ENCODE measurements at places on chromosomes 12 and 14.

- DNase-seq = no peak
Measured at GRCh38 chr12:104957719-104958000, 430 bp downstream of the SLC41A2 start.

GRCh38 chr12:65630555-65630954 is 193.7 kb upstream of the HMGA2 start:
- DNase-seq = no peak

DNA sequence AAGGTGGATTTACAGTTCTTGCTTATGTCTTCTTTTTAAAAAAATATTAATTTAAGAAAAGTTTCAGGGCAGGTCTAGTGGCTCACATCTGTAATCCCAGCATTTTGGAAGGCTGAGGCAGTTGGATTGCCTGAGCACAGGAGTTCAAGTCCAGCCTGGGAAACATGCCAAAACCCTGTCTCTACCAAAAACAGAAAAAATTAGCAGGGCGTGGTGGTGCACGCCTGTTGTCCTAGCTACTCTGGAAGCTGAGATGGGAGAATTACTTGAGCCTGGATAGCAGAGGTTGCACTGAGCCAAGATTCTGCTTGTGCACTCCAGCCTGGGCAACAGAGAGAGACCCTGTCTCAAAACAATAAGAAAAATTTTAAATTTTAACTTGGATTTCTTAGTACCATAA is 5.4 kb upstream of the TAS2R46 start:
- DNase-seq = no peak

GRCh38 chr12:47267571-47267970 is 187.8 kb upstream of the AMIGO2 start:
- no peak for DNase-seq

GRCh38 chr12:24605466-24605865 is 343.4 kb downstream of the BCAT1 start:
- no peak for DNase-seq

- no peak for DNase-seq
Measured at GRCh38 chr14:36664322-36665193, 2.9 kb downstream of the PAX9 start.

DNA sequence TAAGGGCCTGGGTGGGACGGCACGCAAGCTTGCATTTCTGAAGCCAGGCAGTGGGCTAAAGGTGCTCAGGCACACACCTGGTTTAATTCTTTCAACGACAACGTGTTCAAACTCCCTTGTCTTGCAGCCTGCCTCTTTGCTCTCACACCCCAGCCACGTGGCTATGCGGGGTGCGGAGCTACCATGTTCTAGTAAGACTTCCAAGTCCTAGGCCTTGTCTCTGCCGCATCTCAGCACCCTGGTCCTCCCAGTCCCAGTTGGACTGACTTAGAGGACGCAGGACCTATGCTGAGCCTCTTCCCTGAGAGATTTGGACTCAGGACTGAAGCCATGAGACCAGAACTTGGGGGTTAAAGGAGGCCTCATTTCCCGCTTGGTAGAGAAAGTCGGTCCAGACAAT is 62.2 kb downstream of the CLMN start:
- no peak for DNase-seq

DNA sequence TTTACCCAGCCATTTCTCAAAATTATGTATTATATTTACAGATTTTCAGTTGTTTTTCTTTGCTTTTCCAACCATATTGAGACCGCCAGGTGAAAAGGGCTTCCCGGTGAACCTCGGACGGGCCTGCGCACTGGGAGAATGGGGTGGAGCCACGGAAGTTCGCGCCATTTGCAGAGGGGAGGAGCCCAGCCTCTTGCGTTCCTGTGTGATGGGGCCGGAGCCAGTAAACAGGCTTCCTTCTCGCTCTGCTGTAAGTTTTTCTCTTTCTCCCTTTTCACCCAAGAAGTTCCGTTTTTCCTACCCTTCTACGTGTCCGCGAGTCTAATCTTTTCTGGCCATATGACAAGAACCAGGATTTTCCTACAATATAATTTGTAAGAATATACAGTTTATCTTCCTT is 1108.8 kb upstream of the SEL1L start:
- DNase-seq = no peak

DNA sequence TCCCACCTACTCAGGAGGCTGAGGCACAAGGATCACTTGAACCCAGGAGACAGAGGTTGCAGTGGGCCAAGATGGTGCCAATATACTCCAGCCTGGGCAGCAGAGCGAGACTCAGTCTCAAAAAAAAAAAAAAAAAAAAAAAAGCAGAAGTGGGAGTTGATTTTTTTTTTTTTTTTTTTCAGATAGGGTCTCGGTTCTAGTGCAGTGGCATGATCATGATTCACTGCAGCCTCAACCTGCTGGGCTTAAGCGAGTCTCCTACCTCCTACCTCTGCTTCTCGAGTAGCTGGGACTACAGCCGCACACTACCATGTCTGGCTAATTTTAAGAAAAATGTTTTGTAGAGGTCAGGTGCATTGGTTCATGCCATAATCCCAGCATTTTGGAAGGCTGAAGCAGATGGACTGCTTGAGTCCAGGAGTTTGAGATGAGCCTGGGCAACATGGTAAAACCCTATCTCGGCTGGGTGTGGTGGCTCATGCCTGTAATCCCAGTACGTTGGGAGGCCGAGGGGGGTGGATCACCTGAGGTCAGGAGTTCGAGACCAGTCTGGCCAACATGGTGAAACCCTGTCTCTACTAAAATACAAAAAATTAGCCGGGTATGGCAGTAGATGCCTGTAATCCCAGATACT is 16.3 kb upstream of the HSP90AA1 start:
- no peak for DNase-seq

DNA sequence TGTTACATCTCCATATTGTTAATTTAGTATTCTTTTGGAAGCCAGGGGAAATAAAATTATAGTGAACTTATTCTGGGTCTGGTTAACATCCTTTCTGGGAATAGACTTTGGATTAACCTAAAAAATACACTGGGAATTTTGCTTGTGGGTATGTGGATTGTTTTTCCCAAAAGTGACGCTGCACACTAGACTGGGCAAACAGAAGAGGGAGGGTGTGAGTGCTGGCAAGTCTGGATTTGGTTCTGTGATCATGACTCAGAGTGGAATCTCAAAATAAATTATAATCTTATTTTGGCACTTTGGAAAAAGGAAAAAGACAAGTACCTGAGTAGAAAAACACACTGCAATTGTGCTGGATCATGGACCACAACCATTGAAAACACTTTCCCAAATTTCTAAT is 15.2 kb upstream of the LUM start:
- no peak for DNase-seq

DNA sequence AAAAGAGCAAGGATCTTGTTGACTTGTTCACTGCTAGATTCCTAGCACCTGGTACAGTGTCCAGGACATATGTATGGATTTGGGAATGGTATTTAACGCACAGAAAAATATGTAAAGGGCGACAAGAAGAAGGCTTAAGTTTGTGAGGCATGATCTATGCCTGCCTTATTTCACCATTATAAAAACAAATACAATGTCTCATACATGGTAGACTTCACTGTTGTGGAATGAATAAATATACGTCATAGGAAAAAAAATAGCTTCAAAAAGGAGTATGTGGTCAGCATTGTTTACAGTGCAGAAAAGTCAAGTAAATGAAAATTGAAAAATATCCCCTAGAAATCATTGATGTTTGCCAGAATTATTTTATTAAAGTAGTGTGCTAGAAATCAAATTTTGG is 30.0 kb downstream of the HCFC2 start:
- no peak for DNase-seq

- no peak for DNase-seq
Measured at GRCh38 chr12:40648519-40648918, 43.7 kb upstream of the CNTN1 start.

DNA sequence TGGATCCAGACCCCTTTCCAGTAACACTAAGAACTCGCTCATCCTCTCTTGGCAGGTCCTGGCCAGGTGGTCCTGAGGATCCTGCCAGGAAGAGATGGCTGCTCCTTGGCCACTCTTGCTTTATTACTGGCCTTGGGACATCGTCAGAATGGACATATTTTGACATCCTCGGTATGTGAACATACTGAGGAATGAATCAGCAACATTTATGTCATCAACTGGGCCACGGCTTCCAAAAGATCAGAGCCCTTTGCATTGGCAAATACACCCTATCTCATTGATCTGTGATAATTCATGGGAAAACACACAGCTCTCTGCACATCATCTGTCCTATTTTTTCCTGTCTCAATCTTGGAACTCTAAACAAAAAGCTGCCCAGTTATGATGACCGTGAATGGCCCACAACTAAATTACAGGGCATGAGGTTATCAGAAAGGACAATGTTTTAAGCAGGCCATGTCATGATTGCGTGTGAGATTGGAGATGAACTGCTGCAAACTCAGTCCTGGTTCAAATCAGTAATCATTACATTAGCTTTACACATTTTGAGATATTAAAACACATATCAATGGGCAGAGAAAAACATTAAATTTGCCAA is 1325.8 kb downstream of the AACS start:
- DNase-seq = no peak

DNA sequence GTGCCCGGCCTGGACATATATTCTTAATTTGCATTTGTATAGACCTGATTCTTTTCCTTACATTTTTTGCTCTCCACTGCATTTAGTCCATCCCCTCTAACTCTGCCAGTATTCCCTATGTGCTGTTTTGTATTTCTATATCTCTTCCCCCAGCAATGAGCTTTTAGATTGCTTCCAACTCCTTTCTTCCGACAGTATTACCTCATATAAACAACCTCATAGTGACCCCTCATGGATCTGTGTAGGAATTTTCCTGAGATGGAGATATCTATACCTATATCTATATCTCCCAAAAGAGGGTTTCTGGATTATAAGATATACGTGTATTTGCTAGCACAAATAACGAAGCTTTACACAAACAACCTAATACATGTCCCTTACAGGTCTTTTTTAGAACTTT is 161.9 kb downstream of the CRADD start:
- no peak for DNase-seq

GRCh38 chr14:80354860-80355581 is 143.7 kb upstream of the DIO2 start:
- no peak for DNase-seq

GRCh38 chr14:25394356-25394755 is 344.4 kb upstream of the STXBP6 start:
- no peak for DNase-seq

DNA sequence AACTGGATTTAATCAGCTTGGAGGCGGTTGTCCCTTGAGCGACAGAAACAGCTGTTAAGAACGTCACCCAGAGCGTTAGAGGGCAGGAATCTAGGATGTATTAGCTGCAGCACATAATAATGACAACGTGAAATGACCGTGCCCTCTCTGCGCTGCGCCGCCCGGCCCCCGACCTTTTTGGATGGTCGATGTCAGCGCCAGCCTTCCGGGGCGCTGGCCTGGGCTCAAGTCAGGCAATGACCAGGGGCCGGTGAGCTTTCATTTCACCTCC is 427 bp upstream of the TMEM120B start:
- no peak for DNase-seq

- no peak for DNase-seq
Measured at GRCh38 chr14:35222872-35223466, 69.2 kb upstream of the PSMA6 start.

GRCh38 chr14:103496776-103497175 is 25.9 kb downstream of the CKB start:
- DNase-seq = no peak

DNA sequence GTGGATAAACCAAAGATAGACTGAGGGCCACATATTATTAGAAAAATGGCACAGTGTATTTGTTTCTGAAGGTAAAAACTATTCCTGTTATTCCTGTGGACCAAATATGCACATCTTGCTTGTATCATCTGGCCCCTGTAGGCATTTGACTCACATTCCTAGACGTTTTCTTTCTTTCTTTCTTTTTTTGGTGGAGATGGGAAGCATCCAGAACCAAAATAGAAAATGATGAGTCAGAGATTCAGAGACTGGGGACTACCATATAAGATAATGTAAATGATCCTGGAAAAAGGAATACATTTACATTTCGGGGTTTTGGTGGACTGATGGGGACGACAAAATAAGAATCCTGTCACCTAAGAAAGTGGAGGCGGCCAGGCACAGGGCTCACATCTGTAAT is 24.2 kb downstream of the TRIM9 start:
- no peak for DNase-seq
